Left ventricle myocardium inferior (tissue), 1 donor: ENCODE measurements at places on chromosomes 6 and 20. TPM values are rescaled to one million over a fixed set of nuclear protein-coding genes. Genes with fewer than 3 reads are reported as not detected.

Gene TOX2
- total RNA-seq: 0.30 TPM

Gene NRN1
- 8.8 TPM for total RNA-seq

Gene SIRPD
- not detected for total RNA-seq

Gene ESF1
- 15.5 TPM for total RNA-seq

Gene ACSS1
- 159 TPM for total RNA-seq

Gene NDRG3
- total RNA-seq: 34.4 TPM

Gene FGD2
- total RNA-seq: 6.0 TPM

Gene TP53TG5
- total RNA-seq: 0.80 TPM

GRCh38 chr6:1496836-1497760 lies 107.7 kb downstream of the FOXF2 start:
- peak; percentile 32 for DNase-seq

GRCh38 chr6:130575971-130576370 lies 210.2 kb downstream of the TMEM200A start:
- DNase-seq: no peak

GRCh38 chr20:63767456-63767855 lies 27.9 kb downstream of the SLC2A4RG start:
- peak; percentile 56 for DNase-seq

GRCh38 chr20:42193119-42193518 lies 574.9 kb upstream of the CHD6 start:
- no peak for DNase-seq

DNA sequence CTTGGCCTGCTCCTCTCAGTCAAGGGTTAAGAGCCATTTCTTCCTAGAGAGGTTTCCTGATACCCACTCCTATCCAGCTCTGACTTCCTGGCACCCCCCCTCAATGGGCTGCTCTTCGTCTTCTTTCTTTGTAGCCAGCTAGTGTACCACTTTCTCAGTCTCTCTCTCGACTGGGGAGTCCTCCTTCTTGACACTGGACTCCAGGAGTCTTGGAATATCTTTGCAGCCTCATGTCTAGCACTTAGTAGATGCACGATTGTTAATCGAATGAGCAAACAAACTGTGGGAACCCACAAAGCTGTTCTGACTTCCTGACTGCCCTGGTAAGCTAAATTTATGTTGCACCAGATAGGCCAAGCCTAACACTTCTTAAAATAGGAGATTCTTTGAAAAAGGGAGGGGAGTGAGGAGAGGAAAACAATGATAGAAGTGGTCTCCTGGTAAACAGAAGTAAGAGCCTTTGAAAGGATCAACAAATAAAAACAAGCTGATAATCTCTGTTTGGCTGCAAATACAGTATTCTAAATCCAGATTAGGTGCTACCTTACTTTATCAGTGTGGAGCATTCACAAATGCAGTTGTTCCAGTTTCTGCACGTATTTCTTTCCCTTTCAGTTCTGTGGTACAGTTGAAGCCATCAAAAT lies 160.1 kb upstream of the CITED2 start:
- no peak for DNase-seq

GRCh38 chr6:127904160-127904559 lies 3.3 kb upstream of the THEMIS start:
- no peak for DNase-seq

DNA sequence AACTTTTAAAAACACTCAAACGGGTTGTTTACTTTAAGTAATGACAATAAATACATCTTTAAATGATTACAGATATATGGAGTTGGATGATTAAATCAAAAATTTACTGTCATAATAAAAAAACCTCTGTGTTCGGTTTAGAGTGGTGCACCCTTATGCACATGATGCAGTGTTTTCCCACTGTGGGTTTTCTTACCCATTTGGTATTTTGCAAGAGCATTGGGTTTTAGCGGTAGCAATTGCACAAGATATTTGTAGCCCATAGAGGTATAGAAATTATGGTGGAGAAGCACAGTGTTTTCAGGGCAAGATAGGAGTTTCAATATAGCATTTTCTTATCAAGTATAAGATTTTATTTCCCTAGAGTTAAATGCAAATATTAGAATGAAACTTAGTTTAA lies 410.8 kb upstream of the PLCB4 start:
- DNase-seq: no peak

GRCh38 chr6:170317076-170317475 lies 10.5 kb downstream of the FAM120B start:
- DNase-seq: no peak

- DNase-seq: no peak
Measured at GRCh38 chr6:42025845-42026243, 24.5 kb upstream of the TAF8 start.

DNA sequence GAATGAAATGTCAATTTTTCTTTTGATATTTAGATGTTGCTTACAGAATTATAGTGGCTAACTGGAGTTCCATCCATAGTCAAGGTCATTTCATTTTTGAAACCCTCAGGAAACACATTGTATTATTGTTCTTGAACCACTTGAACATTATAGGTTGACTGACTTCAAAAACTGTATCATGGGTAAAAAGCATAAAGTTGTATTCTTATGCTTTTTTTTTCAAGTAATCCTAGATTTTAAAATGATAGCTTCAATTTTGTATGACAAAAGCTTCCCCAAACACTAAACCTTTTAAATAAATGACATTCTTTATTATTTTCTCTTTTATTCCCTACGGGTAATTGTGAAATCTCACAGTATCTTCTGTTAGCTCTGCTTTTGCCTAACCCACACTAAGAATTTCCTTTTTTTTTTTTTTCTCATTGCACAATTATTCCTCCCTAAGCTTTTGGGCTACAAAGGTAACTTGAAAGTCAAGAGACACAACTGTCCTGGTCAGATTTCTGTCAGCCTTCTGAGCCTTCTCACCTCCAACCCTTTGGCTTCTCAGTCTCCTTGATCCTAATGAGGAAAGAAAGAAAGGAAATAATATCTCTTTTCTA lies 36.9 kb upstream of the LAMA4 start:
- no peak for DNase-seq

DNA sequence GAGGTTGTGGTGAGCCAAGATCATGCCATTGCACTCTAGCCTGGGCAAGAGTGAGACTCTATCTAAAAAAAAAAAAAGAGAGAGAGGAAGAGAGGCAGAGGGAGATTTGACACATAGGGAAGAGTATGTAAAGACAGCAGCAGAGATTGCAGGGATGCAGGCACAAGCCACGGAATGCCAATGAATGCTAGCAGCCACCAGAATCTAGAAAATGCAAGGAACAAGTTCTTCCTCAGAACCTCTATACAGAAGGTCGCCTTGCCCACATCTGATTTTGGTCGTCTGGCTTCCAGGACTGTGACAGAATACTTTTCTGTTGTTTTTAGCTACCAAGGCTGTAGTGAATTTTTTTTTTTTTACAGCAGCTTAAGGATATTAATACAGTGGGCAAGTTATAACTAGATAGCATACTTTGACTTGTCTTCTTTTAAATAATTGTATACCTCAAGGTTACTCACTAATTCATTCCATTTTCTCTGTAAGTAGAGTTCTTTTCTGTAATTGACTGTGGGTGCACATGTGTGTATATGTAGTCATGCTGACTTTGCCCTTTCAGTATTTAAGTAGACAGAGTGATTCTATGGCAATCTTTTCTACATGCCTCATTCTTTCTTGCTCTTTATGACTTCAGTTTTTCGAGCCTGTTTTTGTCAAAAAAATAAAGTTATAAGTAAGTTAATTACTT lies 402.2 kb downstream of the GJA1 start:
- no peak for DNase-seq

DNA sequence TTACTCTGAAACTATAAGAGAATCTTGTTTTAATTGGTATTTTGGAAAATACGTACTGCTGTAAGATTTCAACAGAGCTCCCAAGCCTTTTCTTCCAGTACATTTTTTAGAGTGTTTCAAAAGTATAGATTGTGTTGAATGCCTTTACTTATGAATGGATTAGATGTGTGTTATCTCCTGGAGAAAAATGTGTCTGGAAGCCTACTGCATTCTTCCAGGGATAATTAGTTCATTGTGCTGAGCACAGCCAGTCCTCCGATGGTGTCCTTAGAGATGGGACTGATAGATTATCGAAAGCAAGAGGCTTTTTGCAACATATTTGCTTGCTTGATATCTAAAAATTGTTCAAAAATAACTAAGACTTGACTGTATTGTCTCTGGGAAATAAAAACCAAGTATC lies 114.2 kb downstream of the PLEKHG1 start:
- no peak for DNase-seq

- no peak for DNase-seq
Measured at GRCh38 chr6:12508553-12508952, 208.0 kb upstream of the PHACTR1 start.

DNA sequence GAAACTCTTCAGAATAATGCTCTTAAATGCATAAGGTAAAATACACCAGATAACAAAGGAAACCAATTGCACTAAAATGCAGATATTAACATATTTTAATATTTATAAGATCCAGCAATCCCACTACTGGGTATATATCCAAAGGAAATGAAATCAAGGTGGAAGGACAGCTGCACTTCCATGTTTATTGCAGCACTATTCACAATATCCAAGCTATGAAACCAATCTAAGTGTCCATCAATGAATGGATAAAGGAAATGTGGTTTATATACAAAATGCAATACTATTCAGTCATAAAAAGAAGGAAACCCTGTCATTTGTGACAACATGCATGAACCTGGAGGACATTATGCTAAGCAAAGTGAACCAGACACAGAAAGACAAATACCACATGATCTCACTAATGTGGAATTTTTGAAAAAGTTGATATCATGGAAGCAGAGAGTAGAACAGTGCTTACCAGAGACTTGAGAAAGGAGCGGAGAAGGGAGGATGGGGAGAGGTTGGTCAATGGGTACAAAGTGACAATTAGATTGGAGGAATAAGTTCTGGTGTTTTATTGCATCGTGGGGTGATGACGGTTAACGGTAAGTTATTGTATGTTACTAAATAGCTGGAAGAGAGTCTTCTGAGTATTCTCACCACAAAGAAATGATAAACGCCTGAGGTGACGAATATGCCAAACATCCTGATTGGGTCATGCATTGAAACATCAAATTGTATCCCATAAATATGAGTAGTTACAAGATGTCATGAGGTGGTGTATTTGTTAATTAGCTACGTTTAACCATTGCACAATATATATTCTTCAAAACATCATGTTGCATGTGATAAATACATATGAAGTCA lies 37.9 kb upstream of the RNF24 start:
- no peak for DNase-seq
